ENCODE measurements at places on chromosomes 4 and X.

DNA sequence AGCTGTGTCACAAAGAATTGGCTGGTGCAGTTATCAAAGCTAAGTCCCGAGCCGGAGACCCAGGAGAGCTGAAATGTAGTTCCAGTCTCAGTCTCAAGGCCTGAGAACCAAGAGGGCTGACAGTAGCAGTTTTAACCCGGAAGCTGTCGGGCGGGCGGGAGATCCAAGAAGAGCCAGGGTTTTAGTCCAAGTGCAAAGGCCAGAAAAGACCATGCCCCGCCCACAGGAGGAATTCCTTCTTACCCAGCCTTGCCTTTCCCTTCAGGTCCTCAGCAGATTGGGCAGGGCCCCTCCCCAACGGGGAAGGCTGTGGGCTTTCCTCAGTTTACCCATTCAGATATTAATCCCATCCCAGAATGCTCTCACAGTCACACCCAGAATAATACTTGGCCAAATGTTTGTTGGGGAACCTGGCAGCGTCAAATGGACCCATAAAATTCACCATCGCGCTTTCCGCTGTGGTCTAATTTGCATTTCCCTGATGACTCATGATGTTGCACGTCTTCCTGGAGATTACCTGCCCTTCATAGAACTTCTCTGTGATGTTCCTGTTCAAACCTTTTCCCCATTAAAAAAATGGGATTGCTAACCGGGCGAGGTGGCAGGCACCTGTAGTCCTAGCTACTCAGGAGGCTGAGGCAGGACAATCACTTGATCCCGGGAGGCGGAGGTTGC is 16.2 kb downstream of the MAEA start:
- DNase-seq: no peak

DNA sequence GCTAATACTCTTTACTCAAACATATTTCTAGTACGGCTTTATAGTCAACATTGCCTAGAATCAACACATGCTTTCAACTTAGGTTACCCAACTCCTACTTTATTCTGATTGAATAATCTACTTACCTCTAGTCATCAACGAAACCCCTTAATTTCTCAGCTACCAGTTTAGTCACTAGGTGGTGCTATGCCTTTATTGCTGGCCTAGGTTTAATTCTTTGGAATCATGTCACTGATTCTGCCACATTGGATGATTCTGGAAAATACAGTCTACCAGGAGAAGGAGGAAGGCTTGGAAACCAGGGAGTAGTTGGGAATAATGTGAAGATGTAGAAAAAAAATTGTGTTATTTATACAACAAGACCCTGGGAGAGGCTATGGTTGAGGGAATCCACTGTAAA is 167.7 kb downstream of the DCAF12L2 start:
- no peak for DNase-seq

GRCh38 chr4:68129793-68130192 is at the start of gene TMPRSS11F:
Gene TMPRSS11F (minus strand): TSS chr4:68129869. CDS start chr4:68129820, 49 bp downstream.
- no peak for DNase-seq

GRCh38 chrX:137353404-137353803 is 212.5 kb upstream of the ZIC3 start:
- DNase-seq: no peak

GRCh38 chr4:19693936-19694570 is 557.7 kb upstream of the SLIT2 start:
- no peak for DNase-seq

- no peak for DNase-seq
Measured at GRCh38 chr4:74294681-74295080, 13.6 kb upstream of the EPGN start.

Measured in esophagus squamous epithelium (tissue), 5 donors.